ENCODE measurements at places on chromosomes 3 and 15.

DNA sequence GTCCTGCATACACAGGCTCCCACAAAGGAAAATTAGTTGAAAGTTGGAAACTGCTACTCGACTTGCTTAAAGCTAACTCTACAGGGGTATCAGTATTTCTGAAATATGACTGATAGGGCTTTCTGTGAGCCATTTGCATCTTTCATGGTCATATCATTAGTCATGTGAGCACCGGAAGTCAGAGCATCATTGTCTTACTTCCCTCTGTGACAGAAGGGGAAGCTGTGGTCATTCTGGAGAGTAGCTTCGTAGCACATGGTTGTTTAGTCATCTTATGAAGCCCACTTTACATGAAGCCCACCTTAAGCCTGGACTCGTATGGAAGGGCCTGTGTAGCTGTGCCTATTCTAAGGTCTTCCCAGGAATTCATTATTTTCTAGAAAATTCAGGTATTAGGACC is 69.0 kb downstream of the COL6A5 start:
- no peak for DNase-seq

DNA sequence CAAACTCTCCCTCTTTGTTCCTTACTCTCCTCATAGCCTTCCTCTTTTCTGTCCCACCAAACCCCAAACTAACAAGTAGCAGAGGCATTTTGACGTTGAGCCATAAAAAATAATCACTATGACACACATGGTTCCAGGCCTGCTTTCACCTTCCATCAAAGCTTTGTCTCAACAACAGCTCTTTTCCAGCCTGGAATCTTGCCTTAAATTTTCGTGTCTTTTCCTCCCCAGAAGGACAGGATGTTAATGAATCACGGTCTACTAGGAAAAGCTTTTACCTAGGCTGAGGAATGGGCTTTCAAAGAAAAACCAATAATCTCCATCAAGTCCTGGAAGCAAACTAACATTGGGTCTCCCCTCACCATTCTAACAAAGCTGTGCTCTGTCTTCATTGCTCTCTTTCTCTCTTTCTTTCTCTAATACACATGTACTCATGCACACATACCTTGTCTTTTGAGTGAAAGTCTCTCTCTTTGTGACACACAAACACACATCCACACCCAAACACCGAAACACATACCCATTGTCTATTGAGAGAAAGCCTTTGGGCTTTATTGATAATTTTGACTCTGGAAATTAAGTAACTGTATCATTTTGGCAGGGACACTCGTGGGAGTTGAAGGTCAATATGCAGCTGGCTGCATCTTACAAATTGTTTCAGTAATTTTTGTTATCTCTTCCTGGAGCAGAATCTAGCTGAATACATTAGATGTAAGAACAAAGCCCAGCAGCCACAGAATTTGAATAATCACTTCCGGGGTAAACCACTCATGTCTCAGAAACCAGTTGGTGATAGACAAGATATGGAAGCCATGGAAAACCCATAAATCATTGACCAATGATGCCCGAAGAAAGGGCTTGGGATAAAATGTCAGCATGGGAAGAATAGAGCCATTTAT is 107.4 kb upstream of the SLC4A7 start:
- DNase-seq: no peak

- DNase-seq: no peak
Observed at GRCh38 chr3:179955809-179956208, 80.9 kb downstream of the PEX5L start.

DNA sequence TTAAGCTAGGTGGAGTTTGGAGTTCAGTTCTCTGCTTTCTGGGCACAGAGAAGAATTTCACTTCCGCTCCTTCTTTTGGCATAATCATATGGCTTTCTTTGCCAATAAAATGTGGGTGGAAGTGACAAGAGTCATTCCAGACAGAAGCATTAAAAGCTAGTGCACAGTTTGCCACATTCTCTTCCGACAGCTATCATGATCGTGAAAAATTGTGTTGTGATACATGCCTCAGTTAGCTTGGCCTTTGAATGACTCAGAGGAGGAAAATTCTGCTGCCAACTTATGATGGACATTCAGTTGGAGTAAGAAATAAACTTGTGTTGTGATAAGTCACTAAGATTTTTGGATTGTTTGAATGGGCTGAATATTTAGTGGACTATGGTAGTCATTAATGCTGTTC is 291.7 kb upstream of the SATB1 start:
- no peak for DNase-seq
